A549 (cell line): ENCODE measurements at places on chromosomes 16 and 17. TPM values are rescaled to one million over a fixed set of nuclear protein-coding genes. Genes with fewer than 3 reads are reported as not detected.

GRCh38 chr16:19114359-19115147, 789 bp downstream of the ITPRIPL2 start:
- DNase-seq, result peak; percentile 79

- peak; percentile 33 for DNase-seq
Measured at GRCh38 chr17:14741491-14741890, 440.6 kb downstream of the HS3ST3B1 start.

- DNase-seq, result no peak
Measured at GRCh38 chr17:40547079-40547784, 18.0 kb downstream of the CCR7 start.

- DNase-seq, result no peak
Measured at GRCh38 chr16:66254106-66254505, 112.4 kb upstream of the CDH5 start.

DNA sequence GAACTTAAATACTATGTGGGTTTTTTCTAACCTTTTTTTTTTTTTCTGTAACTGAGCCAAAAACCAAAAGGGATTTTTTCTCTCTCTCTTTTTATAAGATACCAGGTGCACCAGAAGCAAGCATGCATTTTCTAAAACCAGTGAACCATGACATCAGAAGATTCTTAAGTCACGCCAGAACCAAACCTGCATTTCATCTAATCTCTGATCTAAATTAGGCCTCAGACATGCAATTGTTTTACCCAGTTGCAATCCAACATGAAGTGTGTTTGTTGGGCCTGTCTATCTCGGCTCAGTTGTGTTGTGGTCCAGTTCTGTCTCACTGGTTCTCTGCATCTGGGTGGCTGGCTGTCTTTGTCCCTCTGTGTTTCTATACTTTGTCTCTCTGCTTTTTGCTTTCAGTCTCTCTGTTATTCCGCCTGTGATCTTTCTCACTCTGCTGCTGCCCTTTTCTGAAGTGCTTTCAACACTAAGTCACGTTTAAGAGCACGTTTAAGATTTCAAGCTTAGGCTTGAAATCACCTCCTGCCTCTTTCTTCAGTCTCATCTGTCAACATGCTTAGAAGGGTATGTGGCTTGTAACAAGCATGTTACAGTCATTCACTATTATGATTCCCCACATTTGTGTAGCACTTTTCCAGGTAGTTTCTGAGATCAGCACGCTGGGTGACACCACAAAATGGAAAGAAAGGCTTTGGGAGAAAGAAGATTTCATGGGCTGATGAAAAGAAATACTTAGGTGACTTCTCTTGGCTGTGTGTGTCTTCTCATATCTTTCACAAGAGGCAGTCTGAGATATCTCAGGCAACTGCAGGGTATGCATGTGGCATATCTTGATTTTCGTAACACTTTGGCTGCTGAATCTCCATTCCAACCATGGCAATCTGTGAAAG, 488.9 kb downstream of the SHISA9 start:
- DNase-seq, result no peak

DNA sequence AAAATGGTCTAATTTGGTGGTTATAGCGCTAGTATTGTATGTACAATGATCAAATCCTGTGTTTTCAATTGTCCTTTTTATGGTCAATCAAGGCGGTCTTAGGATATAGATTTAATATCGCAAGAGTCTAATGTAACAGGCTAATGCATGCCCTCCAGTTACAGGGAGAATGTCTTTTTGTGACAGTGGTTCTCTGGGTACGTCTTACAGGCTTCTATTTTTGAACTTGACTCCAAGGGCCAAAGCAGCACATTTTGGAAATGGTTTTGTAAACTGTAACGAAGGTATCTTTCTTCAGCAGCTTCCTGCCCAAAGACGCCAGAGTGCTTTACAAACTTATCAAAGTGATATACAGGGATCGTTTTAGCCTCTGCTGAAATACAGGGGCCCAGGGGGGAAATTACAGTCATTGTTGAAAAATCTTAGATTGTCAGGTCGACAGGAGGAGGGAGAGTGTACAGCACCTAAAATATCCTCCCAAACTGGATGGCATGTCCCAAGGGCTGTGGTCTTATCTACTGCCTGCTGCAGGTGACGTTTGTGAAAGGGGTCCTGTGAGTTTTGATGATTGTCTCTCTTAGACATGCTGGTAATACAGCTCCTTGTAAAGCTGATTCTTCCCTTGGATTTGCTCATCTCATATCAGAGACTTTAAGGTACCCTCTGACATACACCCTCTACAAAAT, 288.5 kb downstream of the CDH13 start:
- DNase-seq, result no peak

GRCh38 chr16:46700048-46700447, 10.6 kb downstream of the ORC6 start:
- DNase-seq, result no peak

PRSS36 gene
- 0.55 to 0.75 TPM (median 0.55 TPM) in 3 replicates for polyA plus RNA-seq

DNA sequence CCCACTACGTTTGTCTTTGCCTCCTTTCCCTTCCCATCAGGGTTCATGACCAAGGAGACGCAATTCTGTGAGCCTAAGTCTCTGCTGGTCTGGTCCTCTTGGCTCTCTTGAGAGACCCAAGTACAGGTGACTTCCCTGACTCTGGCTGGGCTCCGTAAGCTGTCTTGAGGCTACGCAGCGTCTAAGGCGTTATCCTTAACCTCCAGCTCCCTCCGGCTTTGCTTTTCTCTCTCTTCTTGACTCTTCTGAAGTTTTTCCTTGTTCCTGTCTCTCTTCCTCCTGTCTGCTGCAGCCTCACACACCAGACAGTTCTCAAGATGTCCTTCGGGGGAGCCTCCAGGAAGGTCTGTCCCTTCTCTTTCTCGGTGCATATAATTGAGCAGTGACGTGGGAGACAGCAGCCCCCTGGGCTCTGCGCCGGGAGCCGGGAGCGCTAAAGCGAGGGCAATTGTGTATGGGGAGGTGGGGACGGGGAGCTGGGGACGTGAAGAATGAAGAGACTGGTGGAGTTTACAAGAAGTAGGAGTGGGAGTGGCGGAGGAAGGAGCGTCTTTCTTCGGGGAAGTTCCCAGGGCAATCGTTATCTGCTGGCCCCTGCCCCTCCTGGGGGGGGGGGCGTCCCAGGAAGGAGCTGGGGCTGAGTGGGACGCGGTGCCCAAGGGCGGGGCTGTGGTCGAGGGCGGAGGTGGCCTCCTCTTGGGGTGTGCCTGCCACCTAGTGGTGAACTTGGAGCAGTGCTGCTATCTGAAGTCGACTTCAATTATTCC, 6.9 kb upstream of the PIRT start:
- peak; percentile 86 for DNase-seq

GRCh38 chr17:57874434-57875289, 24.8 kb upstream of the MRPS23 start:
- DNase-seq, result no peak

GRCh38 chr17:17356149-17356930, 53.2 kb downstream of the NT5M start:
- peak; percentile 96 for DNase-seq

GRCh38 chr17:35889241-35889640, 9.1 kb upstream of the CCL5 start:
- DNase-seq, result no peak

DNA sequence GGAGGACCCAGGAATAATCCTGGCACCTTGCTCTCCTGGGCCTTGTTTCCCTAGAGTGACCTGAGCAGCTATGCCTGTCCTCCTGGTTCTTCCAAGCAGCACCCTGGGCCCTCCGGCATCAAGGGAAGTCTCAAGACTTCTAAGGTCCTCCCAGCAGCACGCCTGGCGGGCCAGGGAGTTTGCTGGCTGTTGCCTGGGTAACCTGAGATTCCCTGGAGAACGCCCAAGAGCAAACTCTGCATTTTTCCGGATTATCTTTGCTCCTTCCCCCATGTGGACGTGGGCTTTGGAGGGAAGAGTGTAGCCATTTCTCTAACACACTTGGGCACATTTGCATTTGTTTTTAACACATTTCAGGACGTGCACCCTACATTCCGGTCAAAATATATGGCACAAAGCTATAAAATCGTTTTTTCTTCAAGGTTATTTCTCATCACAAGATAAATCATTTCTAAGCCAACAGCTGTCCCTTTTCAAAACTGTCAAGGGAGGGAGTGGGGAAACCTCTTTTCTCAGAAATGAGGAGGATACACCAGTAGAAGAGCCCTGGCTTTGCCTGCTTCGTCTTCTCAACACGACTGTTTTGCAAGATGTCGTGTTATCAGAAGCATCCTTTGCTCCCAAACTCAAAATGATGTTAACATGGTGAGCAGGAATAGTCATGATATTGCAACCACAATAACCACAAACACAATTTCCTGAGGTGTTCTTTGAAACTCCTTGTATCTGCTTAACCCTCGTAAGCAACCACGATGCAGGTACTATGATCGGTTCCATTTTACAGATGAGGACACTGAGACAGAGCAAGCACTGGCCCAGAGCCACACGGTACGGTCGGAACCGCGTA, 116.5 kb downstream of the ADCY9 start:
- no peak for DNase-seq

GRCh38 chr17:56159826-56160380, 6.6 kb downstream of the ANKFN1 start:
- DNase-seq, result no peak

GRCh38 chr16:16109453-16110110, 113.7 kb downstream of the ABCC6 start:
- no peak for DNase-seq

DNA sequence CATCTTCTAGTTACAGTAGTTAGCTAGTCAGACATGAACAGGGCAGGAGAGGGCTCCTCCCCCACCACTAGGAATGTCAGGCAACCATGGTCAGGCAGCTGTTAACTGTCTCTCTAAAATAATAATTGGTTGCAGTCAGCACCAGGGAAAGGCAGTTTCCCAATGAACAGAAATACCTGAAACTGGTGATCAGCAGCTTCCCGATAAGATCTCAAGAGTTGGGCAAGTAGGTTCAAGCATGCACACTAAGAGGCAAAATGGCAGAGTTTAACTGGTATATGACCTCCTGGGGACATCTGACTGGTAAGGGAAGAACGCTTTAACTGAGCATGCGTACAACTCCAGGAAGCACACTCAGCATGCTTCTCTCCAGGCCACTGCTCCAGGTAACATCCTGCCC, 12.6 kb upstream of the XYLT1 start:
- no peak for DNase-seq

- DNase-seq, result no peak
Measured at GRCh38 chr17:20087538-20088250, 78.5 kb downstream of the SPECC1 start.

- no peak for DNase-seq
Measured at GRCh38 chr16:50857881-50858280, 116.0 kb downstream of the CYLD start.

DNAI2 gene
- polyA plus RNA-seq, result not detected in 3 replicates

DNA sequence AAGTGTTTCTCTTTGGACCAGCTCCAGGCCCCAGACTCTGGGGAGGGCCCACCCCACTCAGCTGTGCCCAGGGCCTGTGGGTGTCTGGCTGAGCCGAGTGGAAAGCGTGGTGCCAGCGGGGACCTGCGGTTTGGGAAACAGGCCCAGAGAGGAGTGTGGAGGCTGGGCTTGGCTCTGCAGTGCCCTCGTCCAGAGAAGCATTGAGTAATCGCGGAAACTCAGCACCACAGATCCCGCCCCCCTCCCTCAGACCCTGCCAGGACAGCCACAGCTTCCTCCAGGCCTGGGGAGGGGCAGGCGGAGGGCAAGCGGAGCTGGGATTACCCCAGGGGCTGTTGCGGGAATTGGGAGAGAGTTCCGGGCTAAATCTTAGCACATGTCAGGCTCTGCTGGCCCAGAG, 14.6 kb upstream of the PITPNA start:
- DNase-seq, result no peak

TBC1D3G gene
- 0.08 TPM in 1 of 3 replicates, not detected in the others for polyA plus RNA-seq

PRKAR1A gene
- polyA plus RNA-seq, result 239 to 259 TPM (median 244 TPM) in 3 replicates

GRCh38 chr16:24771132-24771778, 41.8 kb downstream of the TNRC6A start:
- DNase-seq, result no peak

NIP7 gene
- polyA plus RNA-seq, result 55.9 to 64.5 TPM (median 55.9 TPM) in 3 replicates

DNA sequence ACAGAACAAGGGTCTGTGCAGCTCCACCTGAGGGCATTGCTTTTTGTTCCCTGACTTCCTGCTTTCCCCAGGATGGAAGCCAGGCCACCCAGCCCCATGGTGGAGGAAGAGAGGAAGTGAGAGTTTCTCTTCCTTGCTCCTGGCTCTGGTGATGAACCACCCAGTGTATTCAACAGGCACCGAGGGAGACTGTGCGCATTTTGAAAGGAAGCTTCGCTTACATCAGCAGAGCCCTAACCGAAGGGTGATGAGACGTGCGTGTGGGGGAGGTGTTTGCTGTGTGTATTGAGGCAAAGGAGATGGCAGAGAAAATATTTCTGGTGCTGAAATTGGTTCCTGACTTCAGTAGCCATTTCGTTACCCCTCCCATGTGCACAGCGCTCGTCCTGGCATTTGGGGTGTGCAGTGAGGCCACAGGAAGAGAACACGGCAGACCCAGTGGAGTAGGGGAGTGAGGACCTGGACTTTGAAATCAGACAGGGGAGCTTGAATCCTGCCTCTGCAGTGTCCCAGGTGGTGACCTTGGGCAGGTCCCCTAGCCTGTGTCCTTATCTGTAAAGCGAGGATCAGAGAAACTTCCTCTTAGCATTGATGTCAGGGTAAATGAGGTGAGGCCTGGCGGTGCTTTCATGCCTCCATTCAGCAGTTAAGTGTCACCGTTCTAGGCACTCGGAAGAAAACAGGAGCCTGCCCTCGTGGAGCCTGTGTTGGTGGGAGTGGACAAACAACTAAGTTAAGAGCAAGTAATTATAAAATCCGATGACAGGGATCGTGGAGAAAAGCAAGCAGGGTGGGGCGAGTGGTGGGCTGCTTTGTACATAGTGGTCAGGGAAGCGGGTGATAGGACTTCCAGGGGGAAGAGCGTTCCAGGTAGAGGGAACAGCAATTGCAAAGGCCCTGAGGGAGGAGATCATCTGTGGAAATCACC, 7.4 kb downstream of the CMIP start:
- no peak for DNase-seq

DNA sequence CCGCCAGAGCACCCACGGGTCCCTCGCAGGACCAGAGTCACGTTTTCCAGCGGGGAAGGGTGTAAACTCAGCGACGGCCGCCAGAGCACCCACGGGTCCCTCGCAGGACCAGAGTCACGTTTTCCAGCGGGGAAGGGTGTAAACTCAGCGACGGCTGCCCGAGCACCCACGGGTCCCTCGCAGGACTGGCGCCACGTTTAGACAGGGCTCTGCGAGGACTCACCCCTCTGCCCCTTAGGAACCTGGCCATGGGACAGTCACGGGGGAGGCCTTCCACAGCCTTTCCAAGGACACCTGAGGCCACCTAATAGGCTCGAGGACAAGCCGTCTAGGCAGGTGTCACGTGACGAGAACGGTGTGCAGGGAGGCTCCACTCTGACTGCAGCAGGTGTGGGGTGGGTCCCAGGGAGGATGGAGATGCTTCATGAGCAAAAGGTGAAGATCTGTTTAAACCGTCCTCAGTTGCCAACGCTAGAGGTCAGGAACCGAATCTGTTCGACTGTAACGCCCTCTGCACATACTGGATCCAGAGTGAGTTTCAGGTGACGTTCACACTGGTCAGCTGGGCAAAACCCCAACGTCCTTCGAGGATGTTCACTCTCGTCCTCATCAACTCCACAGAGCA, 48.0 kb upstream of the METRNL start:
- DNase-seq, result no peak

FOXL1 gene
- polyA plus RNA-seq, result 0.52 to 0.70 TPM (median 0.70 TPM) in 3 replicates

GRCh38 chr17:57544834-57545463, 200.2 kb downstream of the CCDC182 start:
- no peak for DNase-seq

- no peak for DNase-seq
Measured at GRCh38 chr16:23852794-23853562, 17.2 kb downstream of the PRKCB start.

GRCh38 chr17:80851277-80851925, 140.2 kb upstream of the CHMP6 start:
- DNase-seq, result no peak

KRT39 gene
- not detected in 3 replicates for polyA plus RNA-seq

PABPN1L gene
- not detected in 3 replicates for polyA plus RNA-seq
